ENCODE measurements at places on chromosomes 7 and 10.

DNA sequence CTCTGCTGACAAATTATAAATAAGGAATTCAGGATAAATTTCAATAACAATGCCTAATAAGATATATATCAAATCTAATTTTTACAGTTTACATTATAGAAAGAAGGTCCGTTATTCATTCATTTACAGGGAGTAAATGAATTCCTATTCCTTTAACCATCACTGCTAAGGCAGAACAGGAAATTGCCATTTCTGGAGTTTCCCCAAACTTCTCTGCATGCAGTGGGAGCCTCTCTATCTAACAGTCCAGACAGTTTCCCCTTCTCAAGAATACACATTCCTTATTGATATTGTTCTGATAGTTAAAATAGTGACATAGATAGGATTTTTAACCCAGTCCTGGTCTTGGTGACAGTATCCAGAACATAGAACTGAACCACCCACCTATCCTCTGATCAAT, 24.3 kb downstream of the MKI67 start:
- no peak for DNase-seq

- peak; percentile 76 for DNase-seq
These were observed 63.9 kb upstream of the AHR start for GRCh38 chr7:17234398-17235031.

GRCh38 chr7:40230101-40230500, 95.3 kb downstream of the SUGCT start:
- no peak for DNase-seq

GRCh38 chr10:35503578-35503977, 101.6 kb upstream of the GJD4 start:
- no peak for DNase-seq

DNA sequence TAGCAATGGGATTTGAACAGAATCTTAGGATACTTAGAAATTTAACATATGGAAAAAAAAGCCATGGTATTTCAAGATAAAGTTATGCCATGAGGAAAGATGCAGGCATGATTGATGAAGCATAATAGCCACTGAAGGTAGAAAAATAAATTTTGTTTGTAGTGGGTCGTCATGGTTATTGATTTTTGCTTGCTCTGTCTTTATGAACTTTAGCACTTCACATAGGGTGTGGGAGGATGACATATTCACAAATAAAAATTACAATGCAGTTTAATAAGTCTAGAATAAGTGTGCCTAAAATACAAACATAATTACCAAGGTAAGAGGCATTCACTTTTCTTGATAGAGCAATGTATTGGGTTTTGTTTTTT, 129.1 kb upstream of the SEMA3E start:
- no peak for DNase-seq

DNA sequence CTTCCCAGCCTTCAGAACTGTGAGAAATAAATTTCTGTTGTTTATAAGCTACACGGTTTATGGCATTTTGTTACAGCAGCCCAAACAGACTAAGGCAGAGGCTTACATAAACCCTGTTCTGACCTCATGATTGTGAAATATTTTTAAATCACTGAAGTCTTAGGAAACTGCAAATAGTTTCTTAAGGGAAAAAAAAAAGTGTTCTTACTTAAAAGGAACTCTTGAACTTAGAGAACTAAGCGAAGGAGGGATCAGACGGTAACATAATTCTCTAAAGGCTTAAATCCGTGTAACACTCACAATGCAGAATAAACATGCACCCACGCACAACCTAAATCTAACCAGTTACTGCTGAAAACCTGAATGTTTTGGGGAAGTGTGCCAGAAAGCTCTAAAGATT, 749.1 kb upstream of the LRRTM3 start:
- DNase-seq: no peak
